ENCODE measurements at places on chromosomes 3 and 15.

DNA sequence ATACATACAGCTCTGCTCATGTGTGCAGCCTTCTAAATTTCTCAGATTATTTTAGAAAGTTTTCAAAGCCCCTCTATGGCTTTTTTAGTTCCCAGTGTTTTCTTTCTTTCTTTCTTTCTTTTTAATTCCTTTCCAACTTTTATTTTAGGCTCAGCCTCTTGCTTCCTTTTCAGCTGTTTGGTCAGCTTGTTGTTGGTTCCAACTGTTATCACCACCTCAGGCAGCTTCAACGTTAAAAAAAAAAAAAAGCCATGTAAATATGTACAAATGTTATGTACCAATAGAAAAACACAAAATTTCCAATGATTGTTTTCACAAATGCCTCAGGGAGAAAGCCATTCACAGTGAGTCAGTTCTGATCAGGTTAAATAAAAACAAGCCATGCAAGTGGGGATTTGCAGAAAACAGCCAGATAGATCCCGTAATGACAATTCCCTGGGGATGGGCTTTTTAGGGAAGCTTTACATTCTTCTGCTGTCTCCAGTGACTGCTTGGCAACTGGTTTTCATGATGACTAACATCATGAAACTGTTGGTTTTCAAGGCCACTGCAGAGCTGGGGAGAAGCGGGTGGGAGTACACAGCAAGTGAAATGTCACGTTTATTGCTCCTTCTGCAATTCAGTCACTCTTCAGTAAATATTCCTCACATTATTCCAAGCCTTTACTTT lies 908.4 kb downstream of the EPHA3 start:
- no peak for DNase-seq

DNA sequence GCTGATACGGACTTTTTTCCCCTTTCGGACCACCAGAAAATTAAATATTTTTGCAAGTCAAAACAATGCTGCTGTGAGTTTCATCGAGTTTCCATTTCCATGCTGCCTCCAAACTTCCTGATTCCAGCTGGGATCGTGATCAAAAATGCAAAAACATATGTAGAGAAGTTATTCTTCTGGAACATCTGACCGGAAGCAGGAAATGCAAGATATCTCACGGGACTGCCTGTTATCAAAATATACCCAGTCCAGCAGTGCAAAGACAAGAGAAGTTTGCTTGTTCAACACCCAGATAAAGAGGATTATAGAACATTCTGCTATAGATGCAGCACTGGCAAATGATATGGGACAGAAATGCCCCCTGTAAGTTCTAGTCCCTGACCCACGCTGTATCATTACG lies 726.7 kb upstream of the NR2F2 start:
- DNase-seq = no peak

DNA sequence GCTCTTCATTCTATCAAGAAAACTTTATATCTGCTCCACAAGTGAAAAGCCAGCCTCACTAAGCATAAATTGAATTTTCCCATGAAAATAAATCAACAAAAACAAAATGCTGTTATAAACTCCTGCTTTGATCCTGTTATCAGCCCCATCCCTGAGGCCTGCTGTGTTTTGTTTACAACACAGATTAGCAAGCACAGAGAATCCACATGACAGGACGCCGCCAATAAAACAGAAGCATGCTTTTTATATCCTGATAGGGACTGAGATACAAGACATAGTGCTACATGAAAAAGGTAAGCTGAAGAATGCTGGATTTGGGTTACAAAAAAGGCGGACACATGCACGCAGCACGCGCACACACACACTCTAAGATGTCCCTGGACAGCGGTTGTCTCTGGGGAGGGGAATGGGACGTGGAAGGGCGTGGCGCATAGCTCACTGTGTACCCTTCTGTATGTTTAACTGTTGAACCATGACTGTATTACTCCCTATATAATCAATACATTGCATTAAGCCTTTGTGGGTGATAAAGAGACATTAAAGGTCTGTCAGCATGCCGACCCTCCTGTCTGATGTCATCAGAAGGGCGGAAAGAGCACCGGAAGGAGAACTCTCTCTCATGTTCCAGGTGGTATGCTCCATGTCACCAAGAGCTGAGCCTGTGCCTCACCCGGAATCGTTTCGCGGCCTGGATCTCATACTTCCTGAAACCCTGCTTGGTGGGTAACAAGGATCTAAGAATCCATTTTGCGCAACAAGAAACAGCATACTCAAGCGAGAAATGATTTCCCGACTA lies 93.9 kb downstream of the IQSEC1 start:
- DNase-seq = no peak

- DNase-seq = no peak
These were observed 6.7 kb upstream of the P2RY1 start for GRCh38 chr3:152828075-152828840.

DNA sequence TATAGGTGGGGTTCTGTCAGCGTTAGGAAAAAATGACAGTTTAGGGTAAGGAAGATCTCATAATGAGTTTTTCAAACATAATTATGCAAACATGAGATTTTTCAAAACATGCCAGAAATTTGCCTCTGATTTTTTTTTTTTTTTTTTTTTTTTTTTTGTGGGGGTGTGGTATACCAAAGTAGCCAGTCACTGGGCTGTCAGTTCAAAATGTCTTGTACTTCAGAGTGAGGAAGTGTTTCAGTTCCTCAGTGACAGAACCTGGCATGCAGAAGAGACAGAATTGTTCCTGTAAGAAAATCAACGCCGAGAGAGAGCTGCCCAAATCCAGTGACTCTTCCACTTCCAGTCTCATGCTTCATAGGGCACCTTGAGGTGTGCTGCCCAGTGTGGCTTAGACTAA lies 9.7 kb downstream of the NCBP2 start:
- DNase-seq = peak; percentile 47

DNA sequence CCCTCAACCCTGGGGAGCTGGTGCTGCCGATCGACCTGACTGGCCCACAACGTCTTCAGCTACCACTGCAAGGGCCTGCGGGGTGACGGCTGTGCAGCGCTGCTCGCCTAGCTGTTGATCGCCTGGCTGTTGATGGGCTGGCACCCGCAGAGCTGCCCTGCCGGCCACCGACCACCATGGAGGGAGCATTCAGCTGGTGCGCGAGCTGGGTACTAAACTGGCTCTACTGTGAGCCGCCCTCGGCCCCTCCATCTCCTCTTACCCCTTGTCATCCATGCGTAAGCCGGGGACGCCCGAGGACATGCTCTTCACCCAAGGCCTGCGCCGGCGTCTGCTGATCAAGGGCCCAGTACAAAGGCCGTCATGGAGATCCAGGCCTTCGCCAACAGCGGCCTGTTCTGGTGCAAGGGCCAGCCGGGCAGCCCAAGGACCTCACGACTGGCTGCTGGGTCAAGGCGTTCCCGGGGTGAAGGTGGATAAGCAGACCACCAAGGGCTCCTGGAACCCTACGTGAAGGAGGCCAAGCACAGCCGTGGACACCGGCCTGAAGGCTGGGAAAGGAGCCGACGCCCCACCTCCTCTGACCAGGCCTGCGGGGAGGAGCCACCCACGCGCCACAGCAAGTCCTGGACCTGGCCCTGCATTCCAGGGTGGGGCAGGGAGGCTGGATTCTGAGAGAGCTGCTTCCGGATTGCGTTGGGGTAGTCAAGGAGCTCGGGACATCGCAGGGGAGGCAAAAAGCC lies 46.9 kb downstream of the SFMBT1 start:
- no peak for DNase-seq

- no peak for DNase-seq
These were observed 114.6 kb downstream of the CCNL1 start for GRCh38 chr3:157045238-157045850.

GRCh38 chr15:63044077-63044644 lies 1.6 kb downstream of the TPM1 start:
- DNase-seq = no peak

- no peak for DNase-seq
These were observed 171.8 kb upstream of the LPP start for GRCh38 chr3:187982142-187982541.

GRCh38 chr3:69128509-69128908 lies 6.1 kb upstream of the LMOD3 start:
- DNase-seq = no peak

DNA sequence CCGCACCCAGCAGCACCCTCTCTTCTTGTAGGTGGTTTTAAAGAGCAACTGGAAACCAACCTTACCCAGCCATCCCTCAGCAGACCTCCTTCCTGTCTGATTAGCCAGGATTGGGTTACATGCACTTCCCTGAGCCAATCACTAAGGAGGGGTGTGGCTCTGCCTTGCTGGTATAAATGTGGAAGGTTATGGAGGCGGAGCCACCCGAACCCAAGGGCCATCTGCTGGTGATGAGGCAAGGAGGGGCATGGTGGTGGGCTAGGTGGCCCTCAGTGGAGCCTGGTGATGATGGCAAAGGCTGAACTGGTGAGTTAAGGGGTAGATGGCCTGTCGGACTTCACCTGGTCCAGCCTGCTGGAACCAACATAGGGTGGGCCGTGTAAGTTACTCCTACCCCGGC lies 39.8 kb downstream of the CCDC33 start:
- no peak for DNase-seq

DNA sequence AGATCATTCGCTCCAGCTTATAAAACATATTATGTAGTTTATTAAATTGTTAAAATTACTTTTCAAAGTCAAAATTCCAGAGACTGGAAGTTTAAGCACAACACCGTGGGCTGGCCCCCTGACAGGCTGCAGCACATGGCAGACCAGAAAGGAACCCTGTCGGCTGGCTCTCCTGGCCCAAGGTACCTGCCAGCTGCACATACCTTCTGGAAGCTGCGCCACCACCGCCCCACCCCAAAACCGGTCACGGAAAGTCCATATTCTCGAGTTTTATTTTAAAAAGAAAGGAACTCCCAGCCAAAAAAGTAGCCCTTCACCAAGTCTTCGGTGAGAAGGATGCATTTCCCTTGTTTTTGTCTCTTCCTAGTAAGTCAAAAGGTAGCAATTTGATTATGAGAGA lies 94.6 kb downstream of the FOXP1 start:
- DNase-seq = no peak

- DNase-seq = peak; percentile 91
These were observed 4.3 kb upstream of the LSMEM2 start for GRCh38 chr3:50274371-50275104.

DNA sequence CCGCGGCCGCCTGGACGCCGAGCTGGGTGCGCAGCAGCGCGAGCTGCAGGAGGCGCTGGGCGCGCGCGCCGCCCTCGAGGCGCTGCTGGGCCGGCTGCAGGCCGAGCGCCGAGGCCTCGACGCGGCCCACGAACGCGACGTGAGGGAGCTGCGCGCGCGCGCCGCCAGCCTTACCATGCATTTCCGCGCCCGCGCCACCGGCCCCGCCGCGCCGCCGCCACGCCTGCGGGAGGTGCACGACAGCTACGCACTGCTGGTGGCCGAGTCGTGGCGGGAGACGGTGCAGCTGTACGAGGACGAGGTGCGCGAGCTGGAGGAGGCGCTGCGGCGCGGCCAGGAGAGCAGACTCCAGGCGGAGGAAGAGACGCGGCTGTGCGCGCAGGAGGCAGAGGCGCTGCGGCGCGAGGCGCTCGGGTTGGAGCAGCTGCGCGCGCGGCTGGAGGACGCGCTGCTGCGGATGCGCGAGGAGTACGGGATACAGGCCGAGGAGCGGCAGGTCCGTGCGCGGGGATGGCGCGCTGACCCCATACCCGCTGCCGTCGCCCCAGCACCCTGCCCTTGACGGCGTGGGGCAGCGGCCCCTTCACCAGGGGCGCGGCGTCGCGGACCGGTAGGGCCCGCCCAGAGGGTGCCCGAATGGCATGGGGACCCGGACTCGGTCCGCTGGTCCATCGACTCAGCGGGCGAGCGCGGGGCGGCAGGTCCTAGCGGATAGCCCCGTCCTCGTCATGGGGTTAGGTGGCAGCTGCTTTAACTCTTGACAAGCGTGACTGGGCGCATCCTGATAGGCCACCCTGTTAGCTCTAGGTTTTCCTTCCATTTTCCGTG lies 848 bp downstream of the SYNM start:
- DNase-seq = peak; percentile 28

DNA sequence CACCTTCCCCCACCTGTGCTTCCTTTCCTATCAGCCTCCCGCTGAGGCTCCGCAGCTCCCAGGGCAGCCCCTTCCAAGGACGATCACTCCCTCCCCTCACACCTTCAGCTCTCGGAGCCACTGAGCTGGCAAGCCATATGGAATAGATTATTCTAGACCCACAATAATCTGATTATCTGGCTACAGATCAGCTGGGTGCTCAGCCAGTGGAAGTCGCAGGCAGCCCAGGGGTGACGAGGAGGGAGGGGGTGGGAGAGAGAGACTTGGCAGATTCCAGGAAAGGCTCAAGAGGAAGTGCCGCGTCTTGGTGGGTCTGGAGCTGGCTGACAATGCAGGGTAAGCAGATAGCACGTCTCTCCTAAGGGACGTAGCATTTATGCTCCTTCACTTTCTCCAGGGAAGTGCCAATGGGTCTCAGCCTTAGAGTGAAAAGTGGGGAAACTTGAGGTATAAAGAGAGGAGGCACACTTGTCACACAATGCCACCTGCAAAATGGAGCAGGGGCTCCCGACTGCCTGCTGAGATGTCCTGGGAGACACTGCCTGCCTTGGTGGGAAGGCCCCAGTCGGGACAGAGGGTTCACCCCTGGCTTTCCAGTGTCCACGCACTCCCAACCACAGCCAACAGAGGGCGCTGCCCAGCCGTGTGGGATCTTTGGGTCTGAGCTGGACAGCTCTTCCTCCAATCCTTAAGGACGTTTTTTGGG lies 9.4 kb upstream of the MESP1 start:
- DNase-seq = peak; percentile 89

DNA sequence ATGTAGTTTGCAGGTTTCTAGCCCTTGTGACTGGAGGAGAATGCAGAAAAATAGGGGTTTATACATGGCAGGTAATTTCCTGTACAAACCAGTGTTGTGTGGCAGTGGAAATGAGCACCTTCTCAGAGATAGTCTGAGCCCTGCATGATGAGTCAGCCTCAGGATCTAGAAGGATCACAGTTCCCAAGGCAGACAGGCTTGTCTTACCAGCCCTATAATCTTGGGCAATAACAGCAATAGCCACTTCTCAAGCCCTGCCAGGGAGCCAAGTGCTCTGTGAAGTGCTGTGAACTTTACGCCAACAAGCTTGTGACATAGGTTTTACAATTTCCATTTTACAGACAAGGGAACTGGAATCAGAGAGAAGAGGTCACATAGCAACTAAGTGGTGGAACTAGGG lies 89.4 kb downstream of the CD47 start:
- DNase-seq = peak; percentile 70

DNA sequence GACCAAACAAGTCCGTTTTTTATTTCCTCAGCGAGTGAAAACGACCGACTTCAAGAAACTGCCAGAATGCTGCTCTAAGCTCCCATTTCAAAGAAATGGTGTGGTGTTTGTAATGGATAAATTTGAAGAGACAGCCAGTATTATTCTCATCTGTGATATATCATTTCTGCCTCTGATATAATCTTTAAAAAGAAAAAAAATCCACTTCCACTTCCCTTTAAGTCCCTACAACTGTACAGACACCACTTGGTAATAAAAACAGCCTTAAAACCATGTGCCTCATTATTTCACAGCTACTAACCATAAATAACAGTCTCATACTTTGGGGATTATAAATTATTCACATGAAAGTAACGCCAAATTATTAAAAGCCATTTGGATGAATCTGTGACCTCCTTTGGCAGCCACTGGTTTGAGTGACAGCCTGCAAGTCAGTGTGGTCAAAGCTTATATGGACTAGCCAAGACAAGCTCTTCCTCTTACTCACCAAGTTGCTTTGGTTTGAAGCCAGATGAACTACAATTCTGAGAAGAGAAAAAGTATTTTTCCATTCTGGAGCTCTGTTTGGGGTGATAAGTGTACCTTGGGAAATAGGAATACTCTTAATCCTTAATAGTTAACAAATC lies 168.0 kb downstream of the SHOX2 start:
- DNase-seq = no peak

- no peak for DNase-seq
These were observed 55.8 kb downstream of the ST8SIA2 start for GRCh38 chr15:92449476-92449875.

- DNase-seq = no peak
These were observed 10.4 kb upstream of the HDC start for GRCh38 chr15:50275908-50276307.

Measured in suppressor macrophage treated with lipopolysaccharide for 1 hour (primary cell).